DMS153 (cell line): ENCODE measurements at places on chromosomes 1 and 21.
A peak's percentile ranks its signal among the peaks of the same experiment; 100 is the strongest.

- peak; percentile 6 for DNase-seq
Measured at GRCh38 chr1:62024690-62025089, 170.0 kb upstream of the L1TD1 start.

- DNase-seq: peak; percentile 42
Measured at GRCh38 chr1:45974541-45975269, 157.7 kb downstream of the PIK3R3 start.

GRCh38 chr1:48808496-48808895, 31.8 kb upstream of the BEND5 start:
- no peak for DNase-seq

DNA sequence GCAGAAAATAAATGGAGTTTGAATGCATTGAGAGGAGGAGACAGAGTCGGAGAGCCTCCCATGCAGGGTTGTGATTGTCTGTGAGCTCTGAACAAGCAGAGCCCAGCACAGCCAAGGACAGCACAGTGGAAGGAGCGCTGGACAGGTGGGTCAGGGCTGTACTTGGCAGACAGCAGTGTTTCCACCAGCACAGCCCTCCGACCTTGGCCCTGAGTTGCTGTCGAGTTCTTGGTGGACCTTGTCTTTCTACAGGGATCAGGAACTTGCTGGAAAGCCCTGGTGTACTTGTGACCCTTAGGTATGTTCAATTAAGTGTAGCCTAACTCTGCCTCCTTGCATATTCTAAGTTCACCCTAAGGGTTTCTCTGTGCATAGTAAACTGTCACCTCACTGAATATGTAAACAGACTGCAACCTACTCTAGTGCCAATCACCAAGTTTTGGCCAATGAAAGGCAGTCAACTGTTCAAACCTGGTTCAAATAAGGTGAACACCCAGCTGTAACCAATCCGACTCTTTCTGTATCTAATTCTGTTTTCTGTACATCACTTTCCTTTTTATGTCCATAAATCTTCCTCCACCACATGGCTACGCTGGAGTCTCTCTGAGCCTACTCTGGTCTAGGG, 86.6 kb upstream of the SLC25A33 start:
- DNase-seq: no peak

- DNase-seq: no peak
Measured at GRCh38 chr21:37159053-37159776, 86.2 kb downstream of the TTC3 start.

GRCh38 chr1:3244927-3245315, 175.9 kb downstream of the PRDM16 start:
- DNase-seq: no peak

DNA sequence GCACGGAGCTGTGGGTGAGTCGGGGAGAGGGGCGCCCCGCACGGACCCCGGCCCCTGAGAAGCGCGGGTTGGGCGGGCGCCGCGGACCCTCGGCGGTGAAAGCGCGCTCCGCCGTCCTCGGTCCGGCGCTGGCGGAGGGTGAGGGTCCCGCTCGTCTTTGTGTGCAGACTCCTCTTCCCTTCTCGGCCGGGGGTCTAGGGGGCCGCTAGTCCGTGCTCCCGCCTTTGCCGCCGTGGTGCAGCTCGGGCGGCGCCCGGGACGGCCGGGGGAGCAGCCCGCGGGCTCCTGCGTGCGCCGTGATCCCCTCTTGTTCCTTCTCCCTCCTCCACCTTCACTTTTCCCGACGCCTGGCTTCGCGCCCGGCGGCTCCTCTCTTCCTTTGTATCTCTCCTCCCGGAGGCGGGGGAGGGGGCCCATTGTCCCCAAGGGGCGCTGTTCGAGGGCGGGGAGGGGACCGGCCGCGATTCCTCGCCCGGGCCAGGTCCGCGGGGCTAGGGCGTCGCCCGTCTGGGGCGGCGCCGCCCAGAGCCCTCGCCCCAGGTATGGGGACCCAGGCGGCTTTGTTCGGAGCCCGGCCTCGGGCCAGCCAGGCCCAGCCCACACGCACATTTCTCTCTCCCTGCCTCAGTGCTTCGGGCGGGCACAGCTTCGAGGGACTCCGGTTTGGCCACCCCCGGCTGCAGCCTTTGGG, 519 bp downstream of the FNBP1L start:
- DNase-seq: peak; percentile 29

GRCh38 chr1:151775894-151776664, 12.8 kb upstream of the MRPL9 start:
- no peak for DNase-seq

DNA sequence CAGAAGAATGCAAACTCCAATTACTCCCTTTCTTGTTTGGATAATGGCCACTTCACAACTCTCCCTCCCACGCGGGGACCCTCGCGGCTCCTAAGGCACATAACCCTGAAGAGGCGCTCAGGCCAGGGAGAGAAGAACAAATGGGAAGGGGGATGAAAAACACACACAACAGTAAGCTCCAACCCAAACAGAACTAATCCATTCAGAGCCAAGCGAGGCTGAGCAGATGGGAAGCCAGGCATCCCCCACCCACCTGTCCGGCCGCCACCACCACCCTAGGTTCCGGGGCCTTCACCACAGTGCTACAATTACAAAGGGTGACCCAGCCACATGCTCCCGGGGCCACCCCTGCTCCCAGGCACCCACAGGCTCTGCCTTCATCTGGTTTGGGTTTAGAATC, 101.5 kb downstream of the MRPL37 start:
- DNase-seq: peak; percentile 29

DNA sequence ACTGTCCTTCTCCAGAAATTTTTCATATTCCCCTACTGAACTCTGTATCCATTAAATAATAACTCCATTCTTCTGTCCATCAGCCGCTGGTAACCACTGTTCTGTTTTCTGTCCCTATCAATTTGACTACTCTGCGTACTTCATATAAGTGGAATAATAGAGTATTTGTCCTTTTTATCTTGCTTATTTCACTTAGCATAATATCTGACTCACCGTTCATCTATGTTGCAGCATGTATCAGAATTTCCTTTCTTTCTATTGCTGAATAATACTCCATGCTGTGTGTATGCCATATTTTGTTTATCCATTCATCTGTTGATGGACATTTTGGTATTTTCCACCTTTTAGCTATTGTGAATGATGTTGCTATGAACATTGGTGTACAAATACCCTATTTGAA, 71.9 kb downstream of the CEP350 start:
- no peak for DNase-seq

GRCh38 chr1:223515926-223516325, 122.7 kb downstream of the CCDC185 start:
- no peak for DNase-seq

DNA sequence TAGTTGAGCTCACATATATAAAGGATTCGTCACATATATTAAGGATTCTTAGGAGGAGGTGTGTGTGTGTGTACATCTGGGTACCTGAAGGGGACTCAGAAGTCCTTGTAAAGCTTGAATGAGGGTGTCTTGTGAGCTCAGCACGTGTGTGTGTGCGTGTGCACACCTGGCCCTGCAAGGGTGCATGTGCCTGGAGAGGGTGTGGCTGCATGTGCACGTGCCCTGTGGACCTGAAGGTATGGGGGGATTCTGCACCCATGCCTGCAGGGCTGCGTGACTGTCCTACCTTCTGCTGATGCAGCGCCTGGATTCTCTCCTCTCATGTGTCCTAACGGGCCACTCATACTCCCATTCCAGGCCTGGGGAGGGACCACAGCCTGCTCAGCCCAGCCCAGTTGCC, 24.0 kb downstream of the EPHA8 start:
- no peak for DNase-seq

GRCh38 chr1:61224609-61225008, 142.2 kb downstream of the NFIA start:
- no peak for DNase-seq

DNA sequence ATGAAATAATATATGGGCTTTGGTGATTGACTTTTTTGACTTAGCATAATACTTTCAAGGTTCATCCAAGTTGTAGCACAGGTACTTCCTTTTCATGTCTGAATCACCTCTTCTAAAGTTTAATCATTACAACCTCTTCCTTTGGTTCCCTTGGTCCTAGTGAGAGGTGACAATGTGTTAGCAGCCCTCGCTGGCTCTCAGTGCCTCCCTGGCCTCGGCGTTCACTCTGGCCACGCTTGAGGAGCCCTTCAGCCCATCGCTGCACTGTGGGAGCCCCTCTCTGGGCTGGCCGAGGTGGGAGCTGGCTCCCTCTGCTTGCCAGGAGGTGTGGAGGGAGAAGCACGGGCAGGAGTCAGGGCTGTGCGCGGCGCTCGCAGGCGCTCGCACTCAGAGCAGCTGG, 13.0 kb upstream of the RCAN3 start:
- DNase-seq: no peak

DNA sequence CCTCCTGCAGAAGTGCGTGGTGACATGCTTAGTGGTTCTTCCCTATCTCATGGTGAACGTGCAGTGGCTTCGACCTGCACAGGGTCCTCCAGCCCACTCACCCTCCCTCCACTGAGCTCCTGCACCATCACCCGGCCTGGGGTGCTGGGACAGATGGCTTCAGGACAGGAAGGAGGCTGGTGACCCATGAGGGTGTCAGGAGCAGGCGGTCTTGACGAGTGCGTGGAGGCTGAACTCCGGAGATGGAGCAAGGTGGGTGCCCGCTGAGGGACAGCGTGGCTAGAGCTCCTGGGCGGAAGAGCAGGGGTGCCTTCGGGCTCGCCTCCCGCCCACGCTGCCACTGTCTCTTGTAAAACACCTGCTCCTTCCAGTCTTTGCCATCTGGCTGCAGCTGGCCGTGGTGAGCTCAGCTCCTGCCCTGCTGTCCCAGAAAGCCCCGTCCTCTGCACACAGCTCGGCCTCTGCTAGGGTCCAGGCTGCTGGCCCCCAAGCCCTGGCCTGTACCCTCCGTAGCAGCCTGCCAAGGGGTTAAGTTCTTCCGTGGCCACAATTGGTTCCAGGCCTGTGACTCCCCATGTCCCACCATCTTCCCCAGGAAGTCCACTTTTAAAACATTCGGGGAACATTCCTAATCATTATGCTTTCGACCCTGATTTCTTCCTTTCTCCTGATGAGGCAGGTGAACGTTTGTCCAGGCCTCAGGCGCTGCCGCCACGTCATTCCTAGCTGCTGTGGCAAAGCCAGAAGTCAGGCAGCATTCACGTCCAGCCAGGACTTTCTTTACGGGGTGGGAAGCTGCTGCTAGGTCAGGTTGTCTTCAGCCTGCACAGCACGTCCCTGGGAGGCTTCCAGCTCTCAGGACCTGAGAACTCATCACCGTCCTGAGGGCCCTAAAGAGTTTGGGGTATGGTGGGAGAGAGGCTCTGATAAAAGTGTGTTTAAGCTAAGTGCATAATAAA, 8.1 kb downstream of the KRTAP10-1 start:
- no peak for DNase-seq

DNA sequence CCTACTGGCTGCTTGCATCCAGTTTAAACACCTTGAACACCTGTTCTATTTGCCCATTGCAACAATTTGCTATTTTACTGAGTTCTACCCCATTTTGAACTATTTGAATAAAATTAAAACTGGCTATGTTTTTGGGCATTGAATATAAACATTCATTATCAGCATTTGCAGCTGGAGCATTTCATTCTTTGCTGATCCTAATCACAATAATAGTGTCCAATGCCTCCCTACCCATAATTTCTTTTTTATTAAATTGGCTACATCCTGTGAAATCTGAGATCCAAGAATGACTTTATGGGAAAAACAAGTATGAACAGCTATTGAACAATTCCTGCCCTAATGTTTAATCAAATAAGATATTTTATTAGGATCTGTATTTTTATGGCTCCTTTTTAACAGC, 447.9 kb downstream of the PLA2G4A start:
- DNase-seq: no peak

DNA sequence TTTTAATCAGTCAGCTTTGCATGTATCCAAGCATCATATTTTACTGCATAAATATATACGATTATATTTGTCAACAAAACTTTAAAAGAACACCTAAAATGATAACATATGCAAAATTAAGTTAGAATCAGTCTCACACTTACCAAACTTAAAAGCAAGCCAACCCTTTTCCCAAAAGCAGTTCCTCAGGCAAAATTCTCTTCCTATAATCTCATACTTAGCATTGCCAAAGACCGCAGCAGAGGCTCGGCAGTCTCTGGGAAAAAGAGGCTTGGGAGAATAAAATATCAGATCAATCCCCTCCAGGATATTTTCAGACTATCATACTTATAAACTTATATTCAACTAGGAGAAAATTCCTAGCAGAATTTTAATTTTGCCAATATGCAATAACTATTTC, 93.2 kb upstream of the RGS18 start:
- DNase-seq: no peak

GRCh38 chr1:218669431-218669830, 324.3 kb downstream of the TGFB2 start:
- no peak for DNase-seq

- peak; percentile 53 for DNase-seq
Measured at GRCh38 chr1:248622570-248623001, 12.3 kb downstream of the OR2T11 start.

DNA sequence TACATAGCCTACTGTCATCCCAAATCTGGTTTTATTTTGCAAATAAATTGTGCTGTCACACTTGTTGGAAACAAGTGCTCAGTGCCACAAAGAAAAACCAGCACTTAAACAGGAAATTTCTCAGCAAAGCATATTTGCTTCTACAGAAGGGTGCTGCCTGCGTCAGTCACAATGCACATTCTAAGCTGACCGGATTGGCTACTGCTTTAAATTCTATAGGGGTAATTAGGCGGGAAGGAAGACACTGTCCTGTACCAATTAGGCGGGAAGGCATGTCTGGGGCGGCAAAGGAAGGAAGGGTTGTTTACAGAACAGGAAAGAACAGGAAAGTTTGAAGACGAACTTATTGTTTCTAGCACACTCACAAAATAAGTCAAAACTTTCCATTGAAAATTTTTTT, 2.8 kb downstream of the IFI16 start:
- DNase-seq: peak; percentile 37

DNA sequence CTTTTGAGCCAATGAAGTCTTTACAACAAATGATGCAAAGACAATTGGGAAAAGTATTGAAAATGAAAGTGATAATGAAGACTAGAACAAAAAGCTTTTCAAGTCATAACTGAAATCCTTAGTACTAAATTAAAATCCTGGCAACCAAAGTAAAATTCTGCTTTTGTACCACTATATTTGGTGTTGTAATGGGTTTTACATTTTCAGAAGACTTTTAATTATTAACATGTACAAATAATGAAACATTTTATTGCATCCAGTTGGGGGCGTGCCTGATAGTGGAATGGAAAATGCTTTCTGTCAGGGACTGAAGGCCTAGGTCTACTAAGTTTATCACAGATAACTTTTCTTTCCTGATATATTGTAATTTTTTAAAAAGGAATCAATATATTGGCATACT, 89.4 kb downstream of the SDCCAG8 start:
- DNase-seq: no peak

DNA sequence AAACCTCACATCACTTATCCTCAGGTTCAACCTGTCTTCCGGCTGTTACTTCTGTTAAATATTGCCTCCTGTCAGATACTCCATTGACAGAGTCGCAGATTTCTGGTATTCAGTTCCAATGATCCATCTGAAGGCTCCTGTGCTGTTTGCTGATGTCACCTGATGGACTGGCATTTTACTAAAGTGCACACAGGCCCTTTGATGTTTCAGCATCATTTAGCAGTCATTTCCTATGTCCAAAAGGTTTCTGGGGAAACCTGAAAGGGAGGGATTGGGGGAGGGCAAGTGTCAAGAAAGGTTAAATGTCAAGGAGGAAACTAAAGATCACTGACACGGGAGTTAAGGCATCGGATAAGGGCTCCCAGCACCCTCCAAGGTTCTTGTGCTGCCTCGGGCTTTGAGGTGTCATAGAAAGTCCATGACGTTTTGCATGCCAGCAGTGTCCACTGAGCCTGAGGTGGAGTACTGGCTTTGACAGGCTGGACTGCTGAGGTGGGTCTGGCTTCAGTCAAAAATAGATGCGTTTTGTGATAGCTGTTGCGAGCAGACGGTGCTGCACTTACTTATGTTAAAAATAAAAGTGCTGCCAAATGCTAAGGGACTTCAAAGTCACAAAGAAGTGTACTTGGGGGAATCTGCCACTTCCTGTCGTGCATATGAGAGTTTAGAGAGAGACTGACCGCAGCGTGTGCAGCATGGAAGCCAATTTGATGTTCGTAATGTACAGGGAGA, 30.8 kb downstream of the XCL2 start:
- no peak for DNase-seq
